ENCODE measurements at places on chromosomes 5 and 9.

DNA sequence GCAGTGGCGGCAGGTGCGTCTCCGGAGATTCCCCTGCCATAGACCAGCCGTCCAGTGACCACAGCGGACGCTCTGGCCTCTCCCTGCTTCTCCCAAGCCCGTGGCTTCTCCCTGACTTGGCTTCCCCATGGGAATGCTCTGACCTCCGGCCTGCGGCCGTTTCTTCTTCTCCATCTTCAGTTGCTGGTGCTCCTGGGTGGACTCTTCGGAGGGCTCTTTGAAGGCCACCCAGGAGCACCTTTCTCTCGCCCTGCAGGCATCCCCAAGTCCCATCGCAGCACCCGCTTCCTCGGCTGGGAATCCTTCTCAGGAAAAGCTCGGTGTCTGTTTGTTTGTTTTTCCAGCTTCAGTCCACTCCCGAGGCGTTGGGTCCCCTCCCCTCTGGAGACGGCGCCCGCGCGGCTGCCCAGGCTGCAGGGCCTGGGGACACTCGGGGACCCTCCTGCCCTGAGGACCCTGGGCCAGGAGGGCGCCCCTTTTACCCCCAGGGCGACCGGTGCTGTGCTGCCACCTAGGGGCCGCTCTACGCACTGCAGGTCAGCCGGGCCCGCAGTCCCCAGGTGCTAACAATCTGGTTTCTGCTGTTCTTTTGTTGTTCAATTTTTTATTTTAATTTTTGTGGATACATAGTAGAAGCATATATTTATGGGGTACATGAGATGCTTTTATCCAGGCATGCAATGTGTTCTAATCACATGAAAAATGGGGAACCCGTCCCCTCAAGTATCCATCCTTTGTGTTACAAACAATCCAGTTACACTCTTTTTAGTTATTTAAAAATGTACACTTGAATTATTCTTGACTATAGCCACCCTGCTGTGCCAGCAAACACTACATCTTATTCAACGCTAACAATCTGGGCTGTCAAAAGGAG is 197.9 kb upstream of the ADAMTS16 start:
- peak; percentile 68 for DNase-seq

DNA sequence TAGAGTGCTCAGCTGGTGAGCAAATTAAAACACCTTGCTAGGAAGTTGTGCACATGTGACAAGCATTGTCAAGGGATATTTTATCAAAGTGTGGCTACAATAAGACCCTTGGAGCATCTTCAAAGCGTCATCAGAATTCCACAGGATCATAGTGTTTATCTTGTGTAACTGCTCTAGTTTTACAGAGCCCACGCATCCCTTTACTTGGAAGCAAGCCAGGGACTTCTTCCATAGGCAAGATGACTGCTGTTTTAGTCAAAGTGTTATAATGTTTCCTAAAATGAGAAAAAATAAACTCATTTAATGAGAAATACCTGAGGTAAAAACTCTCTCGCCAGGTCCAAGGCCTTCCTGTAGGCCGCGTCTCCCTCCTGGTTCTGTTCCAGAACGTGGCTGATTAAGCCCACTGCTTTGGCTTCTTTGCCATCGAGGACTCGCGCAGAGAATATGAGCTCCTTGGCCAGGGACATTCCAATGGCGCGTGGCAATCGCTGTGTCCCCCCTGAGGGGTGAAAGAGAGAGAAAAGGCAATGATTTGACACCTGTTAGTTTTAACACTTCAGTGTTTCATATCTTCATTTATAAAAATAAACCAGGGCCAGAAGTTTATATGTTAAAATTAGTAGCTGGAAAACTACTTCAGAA is 141.1 kb downstream of the AUH start:
- no peak for DNase-seq

GRCh38 chr9:113148781-113149510 is 1.9 kb upstream of the SLC31A2 start:
- DNase-seq = no peak

GRCh38 chr5:98524773-98525172 is 248.7 kb upstream of the RGMB start:
- no peak for DNase-seq

DNA sequence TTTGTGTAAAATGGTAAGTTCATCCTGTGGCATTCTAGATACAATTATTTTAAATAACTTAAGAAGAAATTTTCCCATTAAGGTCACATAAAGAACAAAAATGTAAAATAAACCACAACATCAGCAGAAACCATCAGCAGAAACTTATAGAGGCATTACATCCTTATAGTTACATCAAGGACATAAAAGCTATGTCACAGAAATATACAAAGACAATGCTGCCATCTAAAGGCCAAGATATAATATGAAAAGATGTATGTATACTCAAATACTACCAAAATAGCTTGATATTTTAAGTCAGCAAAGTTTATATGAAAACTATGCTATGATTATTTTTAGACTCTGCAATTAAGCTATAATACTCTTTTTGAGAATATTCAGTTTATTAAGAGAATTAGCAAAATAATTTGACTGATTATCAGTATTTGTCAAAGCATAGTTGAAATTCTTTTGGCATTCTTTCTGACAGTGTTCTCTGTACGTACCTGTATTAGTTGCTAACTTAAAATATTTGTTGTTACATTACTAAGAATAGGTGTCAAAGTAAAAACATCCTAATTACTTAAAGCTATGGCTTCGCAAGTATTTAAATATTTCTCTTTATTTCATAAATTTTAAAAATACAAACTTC is 36.2 kb downstream of the FBXL17 start:
- peak; percentile 3 for DNase-seq

DNA sequence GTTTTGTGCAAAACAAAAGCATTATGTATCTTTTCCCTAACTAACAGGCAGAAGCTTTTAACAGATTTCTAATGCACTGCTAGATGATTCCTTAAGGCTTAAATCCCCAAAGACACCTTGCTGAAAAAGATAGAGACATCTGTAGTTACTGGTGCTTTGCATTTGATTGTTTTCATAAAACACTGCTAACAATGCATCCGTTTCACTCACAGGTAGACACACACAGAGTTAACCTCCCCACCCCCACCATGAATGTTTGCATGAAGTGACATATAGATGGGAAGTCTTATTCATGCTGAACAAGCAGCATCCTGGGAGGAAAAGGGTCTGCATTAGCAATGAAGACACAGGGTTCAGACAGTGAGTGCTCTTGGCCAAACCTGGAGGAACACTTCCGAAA is 100.9 kb downstream of the ASTN2 start:
- DNase-seq = no peak

DNA sequence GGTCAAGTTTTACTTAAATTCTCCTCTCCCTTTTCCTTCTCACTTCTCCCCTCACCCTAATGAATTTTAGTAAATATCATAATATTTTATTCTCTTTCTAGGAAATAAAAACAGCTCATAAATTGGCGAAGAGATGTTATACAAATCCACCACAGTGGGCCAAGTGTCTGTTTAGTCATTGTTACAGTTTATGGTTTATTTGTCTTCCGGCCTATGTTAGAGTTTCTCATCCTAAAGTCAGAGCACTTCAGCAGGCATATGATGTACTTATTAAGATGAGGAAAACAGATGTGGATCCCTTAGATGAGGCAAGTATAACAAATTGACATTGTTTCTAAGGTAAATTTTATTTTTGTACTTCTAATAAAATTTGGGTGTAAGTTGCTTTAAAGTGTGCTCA is 48.2 kb downstream of the RPS6 start:
- DNase-seq = no peak

- DNase-seq = no peak
Measured at GRCh38 chr5:33608344-33609041, 167.7 kb downstream of the TARS1 start.

DNA sequence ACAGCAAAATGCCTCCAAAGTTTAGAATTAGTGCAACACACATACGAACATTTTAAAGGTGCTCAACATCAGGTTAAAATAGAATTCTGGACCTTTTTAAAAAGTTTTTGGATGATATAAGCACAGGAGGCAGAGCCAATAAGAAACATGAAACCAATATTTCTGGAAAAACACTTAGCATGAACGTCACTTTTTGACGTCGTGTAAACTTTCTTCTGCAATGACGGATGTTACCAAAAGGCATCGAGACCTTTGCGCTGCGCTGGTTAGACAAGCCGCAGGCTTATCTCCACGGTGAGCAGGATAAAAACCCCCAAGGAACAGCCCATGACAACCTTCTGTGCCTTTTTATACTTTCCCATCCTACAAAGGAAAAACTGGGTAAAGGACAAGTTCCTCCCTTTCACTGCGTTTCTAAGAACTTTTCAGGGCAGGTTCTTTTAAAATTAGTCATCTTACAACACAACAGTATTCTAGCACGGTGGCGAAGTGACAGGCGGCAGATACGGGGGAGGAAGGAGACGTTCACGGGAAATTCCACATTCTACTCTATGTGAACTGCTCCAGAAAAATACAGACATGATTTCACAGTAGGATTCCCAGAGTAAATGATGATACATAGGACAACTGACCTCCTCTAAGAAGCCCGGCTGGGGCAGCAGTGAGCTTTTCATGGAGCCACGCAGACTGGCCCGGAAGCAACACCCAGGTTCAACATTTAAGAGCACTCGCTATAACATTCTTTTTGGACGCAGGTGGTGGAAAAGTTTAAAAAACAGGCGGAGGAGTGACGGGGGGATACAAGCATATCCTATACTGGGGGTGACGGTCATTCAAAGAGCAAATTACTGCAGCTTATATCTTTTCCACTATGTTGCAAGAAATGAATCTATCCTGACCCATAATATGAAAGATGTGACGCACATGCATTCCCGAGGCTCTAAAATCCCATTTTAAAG is 52.4 kb downstream of the USP20 start:
- DNase-seq = no peak

DNA sequence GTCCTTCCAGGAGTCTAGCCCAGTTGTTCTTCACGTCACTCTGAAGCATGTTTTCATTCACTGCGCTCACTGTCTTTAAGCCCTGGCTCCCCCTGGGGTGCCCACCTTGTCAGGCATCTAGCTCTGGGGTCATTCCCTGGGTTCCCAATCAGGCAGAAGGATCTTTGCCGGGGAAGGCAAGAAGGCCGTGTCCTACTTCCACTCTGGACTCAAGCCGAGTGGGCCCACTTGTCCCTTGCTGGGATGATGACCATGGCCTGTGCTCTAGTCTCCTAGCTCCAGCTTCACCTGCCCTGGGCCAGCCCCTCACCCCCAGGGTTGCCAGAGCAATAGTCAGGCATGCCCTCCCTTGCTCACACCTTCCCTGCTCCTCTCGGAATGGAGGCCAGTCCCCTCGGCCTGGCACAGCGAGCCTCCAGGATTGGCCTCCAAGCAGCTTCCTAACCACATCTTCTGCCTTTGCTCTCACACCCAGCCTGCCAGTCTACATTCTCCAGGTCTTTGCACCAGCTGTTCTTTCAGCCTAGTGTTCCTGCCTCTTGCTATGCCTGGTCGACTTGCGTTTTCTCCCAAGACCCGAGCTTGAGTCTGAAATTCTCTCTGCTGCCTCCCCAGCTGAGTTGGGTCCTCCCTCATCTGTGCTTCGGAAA is 32.2 kb upstream of the PSD2 start:
- DNase-seq = peak; percentile 60

DNA sequence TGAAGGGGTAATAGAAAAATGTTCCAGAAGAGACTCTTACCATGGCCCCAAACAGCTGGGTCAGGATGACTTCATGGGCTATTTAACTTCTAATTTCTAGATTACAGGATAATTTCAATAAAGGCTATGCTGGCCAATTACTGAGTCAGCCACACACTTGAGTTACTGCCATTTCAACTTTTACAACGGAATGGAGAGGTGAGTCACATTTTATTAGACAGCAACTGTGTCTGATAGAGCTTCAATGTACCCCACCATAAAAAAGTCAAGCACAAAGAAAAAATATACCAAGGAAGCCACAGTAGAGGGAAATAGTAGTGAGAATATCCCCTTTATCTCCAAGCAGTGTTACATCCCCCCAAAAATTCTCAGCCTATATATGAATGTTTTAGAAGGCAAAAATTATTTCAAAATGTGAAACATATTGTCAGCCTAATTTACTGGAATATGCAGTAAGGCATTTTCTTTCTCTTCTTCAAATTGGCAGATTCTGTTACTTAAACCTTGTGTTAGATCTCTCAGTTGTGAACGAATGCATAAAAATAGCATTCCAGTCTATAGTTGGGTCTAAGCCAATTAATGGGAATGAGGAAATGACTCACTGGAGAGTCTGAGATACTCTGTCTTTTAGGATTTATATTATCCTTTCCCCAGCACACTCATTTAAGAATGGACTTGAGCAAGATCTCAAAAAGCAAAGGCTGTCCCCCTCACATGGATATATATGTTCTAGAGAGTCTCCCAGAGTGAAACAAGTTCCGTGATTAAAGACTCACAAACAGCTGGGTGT is 47.1 kb upstream of the RAI14 start:
- DNase-seq = no peak

- peak; percentile 94 for DNase-seq
Measured at GRCh38 chr9:99906403-99907207, at the start of gene STX17. STX17 (plus strand) TSS chr9:99906654; CDS start chr9:99915240, 8,586 bp downstream.

- no peak for DNase-seq
Measured at GRCh38 chr9:91312717-91313325, 48.9 kb downstream of the AUH start.

DNA sequence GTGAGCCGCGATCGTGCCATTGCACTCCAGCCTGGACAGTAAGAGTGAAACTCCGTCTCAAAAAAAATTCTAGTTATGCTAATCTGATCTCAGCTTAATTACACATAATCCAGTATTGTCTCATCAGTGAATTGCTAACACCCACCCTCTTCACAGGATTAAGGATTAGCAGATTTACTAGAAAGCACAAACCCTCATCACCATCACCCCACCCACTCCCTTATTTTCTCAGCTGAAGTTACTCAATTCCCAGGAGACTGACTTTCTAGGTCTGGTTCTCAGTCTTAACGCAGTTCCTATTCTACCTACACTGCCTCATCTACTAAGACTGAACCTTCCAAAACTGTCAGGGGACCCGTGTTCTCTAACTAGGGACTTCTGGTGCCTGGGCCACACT is 9.0 kb downstream of the TOR1B start:
- no peak for DNase-seq

DNA sequence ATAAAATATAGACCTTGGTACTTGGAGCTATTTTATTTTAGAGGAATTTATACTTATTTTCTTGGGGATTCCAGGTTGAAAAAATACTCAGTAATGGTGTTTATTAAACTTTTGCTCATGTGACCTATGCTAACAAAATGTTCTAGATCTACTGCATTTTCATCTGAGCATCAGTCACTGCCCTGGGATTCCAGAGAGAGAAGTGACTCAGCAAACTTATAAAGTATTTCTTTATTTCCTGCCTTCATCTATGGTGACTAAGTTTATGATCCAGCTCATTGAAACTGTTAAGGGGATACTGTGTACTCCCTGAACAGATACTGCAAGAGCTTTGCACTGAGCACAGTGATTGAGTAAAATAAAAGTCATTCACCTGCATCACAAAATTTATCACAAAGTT is 298.5 kb upstream of the CDH18 start:
- no peak for DNase-seq

DNA sequence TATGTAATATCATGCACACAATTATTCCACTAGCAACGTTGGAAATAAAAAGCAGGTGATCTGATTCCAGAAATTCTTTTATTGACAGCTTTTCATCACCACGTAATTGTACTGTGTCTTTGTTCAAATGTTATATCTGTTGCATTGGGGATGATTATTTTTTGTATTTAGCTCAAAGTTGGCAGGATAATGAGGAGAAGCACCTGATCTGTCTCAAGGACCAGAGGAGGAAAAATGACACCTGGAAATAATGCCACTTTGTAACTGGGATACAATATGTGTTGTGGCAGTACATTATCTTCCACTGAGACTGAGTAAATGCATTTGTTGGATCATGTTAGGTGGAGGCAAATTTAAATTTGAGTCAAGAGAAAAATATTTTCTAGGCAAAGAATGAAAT is 1298.8 kb upstream of the CDH6 start:
- DNase-seq = no peak

- peak; percentile 71 for DNase-seq
Measured at GRCh38 chr9:130107234-130107861, 53.6 kb downstream of the GPR107 start.

Data from retina (tissue), 1 donor.